ENCODE measurements at places on chromosomes 13 and 19. TPM values are rescaled to one million over a fixed set of nuclear protein-coding genes. Genes with fewer than 3 reads are reported as not detected.

DNA sequence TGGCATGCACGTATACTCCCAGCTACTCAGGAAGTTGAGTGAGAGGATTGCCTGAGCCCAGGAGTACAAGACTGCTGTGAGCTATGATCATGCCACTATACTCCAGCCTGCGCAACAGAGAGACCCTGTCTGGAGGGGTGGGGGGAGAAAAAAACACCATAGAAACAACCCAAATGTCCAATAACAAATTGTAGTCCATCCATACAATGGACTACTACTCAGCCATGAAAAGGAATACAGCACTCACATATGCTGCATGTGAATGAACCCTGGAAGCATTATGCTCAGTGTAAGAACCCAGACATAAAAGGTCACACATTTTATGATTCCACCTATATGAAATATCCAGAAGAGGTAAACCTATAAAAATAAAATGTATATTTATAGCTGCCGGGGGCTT, 42.3 kb downstream of the CD320 start:
- no peak for DNase-seq

GRCh38 chr19:16325161-16325527, 518 bp downstream of the KLF2 start:
- no peak for DNase-seq

- no peak for DNase-seq
These were observed 86.4 kb upstream of the MCF2L start for GRCh38 chr13:112882555-112883024.

Gene CALM3
- total RNA-seq: 92.5 TPM

Gene MEIS3
- total RNA-seq: 57.8 TPM

Gene C1QTNF9
- total RNA-seq: under 0.01 TPM

Gene IGFLR1
- total RNA-seq: 0.51 TPM

Gene SIGLEC5
- not detected for total RNA-seq

Gene SLC25A30
- total RNA-seq: 16.2 TPM

Gene IGLON5
- not detected for total RNA-seq

Gene LIM2
- total RNA-seq: not detected
